Pons (tissue), 1 donor: ENCODE measurements at places on chromosomes 7 and 10.

GRCh38 chr7:15313361-15313760 is 248.5 kb downstream of the AGMO start:
- no peak for DNase-seq

- DNase-seq: no peak
Measured at GRCh38 chr7:124322561-124322960, 289.7 kb upstream of the TMEM229A start.

DNA sequence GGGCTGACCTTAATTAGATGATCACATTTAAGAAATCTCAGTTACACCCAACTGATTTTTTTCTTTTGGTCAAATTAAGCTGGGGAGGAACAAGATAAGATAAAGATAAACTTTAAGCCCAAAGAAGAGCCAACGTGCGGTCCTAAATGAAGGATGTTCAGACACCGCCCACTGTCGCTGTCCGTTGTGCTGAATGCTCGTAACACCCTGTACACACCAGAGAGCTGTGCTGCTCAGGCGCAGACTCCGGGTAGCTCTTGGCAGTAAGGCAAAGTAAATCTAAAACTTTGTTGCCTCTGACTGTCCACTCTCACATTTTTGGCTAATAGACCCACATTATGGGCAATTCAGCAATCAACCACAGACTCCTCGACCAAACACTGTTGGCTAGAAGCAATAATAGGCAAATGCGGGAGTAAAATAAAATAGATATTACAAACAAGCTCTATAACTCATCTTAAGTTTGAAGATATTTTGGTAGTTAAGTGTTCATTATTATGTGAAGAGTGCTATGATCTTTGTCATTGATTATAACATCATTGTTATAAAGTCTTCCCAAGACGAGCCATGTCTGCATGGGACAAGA is 57.1 kb downstream of the PLPP4 start:
- DNase-seq: no peak

DNA sequence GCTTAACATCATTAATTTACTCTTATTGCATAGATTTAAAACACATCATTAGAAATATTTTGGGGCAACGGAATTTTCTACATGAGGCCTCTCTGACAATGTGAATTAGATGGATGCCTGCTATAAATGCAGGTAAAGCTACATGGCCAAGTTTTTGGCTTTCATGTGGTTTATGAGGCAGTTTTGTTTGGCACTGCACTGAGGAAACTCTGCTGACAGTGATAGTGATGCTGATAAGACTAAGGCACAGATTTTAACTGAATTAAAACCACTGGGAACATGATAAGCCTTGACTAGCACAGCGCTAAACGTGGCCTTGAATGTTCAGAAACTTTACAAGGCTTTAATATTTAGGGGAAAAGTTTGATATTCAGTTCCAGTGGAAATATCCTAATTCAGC is 114.3 kb upstream of the NOBOX start:
- DNase-seq: no peak

GRCh38 chr10:7405637-7406036 is 5.2 kb downstream of the SFMBT2 start:
- DNase-seq: no peak

DNA sequence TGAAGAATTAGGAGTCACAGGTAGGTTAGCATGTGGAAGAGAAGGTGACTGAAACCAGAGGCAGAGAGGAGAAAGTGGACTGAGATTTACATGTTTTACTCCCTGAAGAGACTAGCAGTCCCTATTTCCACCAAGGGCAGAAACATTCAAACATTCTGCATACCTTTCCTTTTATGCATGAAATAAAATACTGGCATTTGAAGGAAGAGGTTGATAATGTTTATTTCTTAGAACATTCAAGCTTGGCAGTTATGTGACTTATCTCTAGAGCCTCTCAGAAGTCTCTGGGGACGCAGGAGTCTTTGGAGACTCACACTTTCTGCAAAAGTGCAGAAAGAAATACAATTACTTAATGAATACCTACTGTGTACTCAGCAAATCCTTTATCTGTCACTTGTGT is 507.1 kb upstream of the C7orf33 start:
- DNase-seq: no peak

DNA sequence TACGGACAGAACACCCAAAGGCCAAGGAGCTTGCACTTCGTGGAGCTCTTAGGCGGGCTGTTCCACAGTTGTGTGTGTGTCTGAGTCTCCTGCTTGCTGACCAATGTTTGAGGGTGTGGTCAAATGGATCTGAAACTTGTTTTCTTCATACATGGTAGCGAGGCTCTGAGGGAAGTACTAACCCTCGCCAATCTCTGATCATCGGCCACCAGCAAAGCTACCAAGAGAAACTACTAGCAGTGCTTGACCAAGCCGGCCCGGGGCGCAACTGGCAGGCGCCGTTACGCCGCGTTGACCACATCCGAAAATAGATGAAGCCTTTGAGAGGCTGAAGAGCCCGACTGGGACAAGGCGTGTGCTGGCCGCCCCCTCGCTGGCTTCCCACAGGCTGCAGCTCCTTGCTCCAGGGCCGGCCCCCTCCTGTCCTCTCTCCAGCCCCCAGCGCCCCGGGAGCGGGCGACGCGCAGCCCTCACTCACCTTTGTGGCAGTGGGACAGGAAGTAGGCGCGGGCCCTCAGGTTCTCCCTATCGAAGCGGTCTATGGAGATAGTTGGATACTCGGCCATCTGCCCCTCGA is 384 bp downstream of the DCLRE1C start:
- peak; percentile 28 for DNase-seq

DNA sequence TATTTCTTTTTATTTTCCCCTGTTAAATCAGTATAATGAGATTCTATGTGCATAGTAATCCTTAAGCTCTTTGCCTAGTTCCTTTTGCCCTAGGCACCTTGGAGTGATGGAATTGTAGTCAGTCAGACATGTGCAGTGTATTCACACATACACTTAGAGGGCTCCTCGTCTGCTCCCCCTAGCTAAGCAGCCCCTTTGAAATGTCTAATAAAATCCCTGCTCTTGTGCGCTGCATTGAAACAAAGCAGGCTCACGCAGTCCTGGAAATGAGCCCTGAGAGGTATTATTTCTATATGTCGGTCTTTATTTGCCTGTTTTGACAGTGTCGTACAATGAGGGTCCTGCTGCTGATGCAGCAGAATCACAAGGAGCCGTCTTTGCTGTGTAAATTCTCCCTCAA is 258.7 kb downstream of the AUTS2 start:
- DNase-seq: no peak

DNA sequence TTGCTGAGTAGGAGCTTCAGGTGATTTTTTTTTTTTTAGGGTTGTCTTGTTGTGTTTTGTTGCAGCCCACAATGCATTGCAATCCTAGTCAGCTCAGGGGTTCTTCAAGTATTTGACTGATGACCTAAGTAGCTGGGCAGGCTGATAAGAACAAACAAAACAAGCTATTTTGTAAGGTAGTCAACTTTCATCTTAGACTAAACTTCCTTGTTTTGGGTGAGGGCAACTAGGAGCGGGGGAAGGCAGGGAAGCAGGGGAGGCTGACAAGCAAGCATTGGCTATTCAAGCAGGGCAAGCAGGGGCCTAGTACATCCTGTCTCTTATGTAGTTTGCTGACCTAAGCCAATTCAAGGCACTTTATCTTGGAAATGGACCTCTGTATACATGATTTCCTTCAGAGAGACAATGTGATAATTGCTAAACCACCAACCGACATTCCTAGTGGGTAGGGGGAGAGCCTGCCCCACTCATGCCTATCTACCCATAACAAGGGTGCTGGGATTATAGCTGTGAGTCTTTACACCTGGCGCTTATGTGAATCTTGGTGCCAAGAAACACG is 163.3 kb upstream of the PRKCQ start:
- DNase-seq: no peak

- no peak for DNase-seq
Measured at GRCh38 chr10:49160814-49161213, 27.0 kb upstream of the FAM170B start.

- DNase-seq: no peak
Measured at GRCh38 chr10:133010095-133010842, 67.9 kb upstream of the CFAP46 start.
